ENCODE measurements at places on chromosomes 6 and 20.

DNA sequence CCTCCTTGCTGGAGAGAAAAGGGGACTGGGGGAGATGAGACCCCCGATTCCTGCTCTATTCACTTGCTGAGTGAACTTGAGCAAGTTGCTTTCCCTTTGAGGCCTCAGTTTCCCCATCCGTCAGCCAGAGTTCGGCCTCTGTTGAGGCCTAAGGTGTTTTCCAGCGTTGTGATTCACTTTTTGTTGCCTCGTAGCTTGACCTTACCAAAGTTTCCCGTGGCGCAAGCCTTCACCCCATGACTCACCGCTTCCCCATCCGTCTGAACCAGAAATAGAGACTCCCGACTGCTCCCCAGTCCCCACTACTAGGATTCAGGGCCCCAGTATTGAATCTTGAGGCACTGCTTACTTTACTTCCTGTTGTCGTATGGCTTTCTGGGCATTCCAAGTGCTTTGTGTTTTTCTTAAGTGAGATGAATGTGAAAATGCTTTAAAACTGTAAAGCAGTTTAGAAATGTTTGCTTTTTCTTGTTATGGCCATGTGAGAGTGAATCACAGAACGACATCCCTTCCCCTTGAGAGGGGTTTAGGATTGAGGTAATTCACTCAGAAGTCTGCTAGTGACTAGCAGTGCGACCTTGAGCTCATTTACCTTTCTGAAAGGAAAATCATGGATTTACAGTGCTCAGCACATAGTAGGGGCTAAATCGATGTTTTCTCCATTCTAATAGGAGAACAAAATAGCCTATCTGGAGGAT is 1.2 kb downstream of the CHMP4B start:
- peak; percentile 92 for DNase-seq

GRCh38 chr20:9514461-9515213 is at the start of gene LAMP5:
Gene LAMP5 (plus strand): TSS chr20:9514590. CDS start chr20:9514853, 263 bp downstream.
- no peak for DNase-seq

DNA sequence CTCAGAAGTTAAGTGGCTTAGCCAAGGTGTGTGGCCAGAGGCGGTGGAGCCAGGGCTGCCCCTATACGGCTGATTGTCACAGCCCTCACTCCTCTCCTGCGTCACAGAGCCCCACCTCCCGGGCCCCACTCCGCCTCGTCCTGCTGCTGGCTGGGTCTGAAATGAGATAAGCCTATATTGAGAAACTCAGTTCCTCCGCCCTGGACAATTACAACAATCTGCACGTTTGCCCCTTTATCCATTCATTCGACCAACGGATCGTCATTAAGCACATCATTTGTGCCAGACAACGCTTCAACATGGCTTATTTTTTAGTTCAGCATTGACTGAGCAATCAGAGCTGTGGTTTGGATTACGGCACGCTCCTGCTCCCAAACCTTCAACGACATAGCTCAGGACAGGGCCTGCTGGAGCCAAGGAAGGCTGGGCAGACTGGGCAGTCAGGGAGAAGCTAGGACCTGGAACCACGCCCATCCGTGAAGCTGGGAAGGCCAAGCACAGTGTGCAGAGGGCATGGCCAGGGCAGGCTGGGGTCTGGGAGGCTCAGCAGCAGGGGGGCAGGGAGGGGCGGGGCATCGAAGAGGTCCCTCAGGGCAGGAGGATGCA is 16.6 kb upstream of the EZR start:
- DNase-seq = peak; percentile 82

DNA sequence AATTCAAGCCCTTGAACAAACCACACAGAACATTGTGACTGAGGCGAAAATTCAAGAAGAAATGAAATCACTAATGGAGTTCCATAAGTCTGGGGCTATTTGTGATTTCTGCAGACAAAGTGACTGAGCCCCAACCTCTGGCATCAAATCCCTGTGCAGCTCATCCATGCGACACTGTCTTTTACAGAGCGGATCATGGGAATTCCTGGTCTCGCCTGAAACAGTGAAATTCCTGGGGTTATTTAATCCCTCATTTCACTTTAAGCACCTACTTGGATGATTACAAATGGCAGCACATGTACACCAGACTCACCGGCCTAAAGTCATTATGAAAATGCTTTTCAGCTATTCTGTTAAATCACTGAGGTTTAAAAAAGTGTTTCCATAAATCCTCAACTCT is 102.4 kb upstream of the CDH4 start:
- no peak for DNase-seq

DNA sequence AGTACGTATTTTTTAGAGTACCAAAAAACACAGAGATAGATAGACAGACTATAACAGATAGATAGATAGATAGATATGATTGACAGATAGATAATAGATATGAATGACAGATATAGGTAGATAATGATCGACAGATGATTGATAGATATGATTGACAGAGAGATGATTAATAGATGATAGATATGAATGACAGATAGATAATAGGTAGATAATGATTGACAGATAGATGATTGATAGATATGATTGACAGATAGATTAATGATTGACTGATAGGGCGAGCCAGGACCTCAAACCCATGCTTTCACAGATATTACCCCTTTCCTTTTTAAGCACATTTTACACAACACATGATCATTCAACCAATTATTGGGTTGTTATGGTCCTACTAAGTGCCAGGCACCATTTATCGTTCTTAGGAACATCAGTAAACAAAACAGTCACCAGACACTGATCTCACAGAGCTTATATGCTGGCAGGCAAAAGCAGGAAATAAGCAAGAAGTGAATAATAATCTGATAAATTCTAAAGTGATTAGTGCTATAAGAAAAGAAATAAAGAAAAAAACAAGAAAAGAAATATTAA is 11.6 kb downstream of the MAFB start:
- DNase-seq = no peak

DNA sequence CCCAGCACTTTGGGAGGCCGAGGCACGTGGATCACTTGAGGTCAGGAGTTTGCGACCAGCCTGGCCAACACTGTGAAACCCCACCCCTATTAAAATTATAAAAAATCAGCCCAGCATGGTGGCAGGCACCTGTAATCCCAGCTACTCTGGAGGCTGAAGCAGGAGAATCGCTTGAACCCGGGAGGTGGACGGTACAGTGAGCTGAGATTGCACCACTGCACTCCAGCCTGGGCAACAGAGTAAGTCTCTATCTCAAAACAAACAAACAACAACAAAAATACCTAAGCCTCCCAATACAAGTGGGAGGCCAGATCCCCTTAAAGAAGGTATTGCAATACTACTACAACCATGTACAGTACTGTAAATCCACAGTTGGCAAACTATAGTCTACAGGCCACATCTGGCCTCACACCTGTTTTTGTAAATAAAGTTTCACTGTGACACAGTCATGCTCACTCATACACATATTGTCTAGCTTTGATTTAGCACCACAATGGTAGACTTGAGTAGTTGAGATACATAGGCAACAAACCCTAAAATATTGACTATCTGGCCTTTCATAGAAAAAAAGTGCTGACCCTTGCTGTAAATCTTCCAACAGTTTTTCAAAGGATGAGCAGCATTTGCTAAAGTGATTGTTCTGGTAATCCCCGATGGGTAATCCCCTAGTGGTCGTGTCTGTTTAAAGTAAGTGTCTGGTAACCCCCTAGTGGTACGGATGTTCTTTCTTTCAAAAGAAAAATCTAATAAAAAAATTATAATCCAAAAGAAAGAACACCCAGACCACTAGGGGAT is 202.0 kb downstream of the RNGTT start:
- DNase-seq = no peak

- DNase-seq = peak; percentile 74
These were observed 144.2 kb downstream of the MYO6 start for GRCh38 chr6:75893058-75893775.

GRCh38 chr20:19832875-19833274 is 74.8 kb downstream of the RIN2 start:
- no peak for DNase-seq

- no peak for DNase-seq
These were observed 339.6 kb upstream of the PRDM1 start for GRCh38 chr6:105746509-105746908.

DNA sequence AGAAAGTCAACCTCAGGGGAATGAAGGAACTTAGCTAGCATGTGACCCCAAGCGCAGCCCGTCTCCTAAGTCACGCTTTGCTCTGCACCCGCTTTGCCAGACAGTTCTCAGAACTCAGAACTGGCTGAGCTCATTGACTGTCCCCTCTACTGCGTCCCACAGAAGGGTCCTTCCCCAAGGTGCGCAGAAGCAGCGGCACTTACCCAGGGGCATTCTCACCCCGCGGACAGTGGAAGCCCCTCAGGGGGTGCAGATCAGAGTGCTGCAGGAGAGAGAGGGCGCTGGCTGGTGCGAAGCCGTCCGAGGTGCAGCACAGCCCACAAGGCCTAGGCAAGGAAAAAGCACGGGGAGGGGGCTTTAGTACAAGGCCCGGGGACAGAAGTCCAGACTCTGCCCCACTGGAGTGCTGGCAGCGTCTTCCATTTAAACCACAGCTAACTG is 807 bp downstream of the SNHG17 start:
- DNase-seq = peak; percentile 50

- DNase-seq = peak; percentile 6
These were observed 208.4 kb downstream of the CENPW start for GRCh38 chr6:126548300-126548699.

DNA sequence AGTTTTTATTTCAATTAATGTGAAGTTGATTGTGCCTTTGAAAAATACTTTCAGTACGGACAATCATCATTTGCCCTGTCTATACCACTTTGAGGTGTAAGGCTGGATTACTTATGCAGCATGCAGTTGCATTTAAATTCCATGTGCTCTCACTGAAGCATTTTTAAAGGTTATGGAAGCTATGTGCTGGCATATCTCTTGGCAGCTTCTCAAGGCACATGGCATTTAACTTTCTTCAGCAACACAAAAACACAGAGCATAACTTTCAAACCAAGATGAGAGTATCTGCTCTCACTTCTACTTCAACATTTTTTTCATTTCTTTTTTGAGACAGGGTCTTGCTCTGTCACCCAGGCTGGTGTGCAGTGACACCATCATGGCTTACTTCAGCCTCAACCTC is 360.6 kb upstream of the RUNX2 start:
- no peak for DNase-seq

- DNase-seq = peak; percentile 67
These were observed 585 bp downstream of the PSMB9 start for GRCh38 chr6:32854376-32855178.

DNA sequence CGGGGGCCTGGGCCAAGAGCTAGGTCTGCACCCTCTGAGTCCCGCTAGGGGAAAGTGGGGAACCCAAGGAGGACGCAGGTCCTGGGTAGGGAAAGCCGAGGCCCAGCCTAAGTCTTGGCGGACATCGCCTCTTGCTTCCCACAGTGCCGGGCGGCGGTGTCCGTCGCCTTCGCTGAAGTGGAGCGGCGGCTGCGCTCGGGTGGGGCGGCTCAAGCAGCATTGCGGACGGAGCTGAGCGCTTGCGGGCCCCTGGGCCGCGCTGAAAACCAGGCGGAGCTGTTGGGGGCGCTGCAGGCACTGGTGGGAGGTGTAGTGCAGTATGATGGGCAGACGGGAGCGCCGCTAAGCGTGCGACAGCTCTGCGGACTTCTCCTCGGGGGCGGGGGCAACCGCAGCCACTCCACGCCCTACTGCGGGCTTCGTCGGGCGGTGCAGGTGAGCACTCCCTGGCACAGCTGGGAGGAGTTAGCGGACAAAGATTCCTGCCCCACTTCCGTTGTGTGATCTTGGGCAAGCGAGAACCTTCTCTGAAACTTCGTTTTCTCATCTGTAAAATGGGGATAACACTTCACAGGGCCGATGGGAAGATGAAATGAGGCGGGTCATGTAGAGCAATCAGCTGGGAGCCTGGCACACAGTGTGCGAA is 4.2 kb downstream of the PRSS16 start:
- peak; percentile 44 for DNase-seq

GRCh38 chr6:146526192-146526591 is 17.4 kb upstream of the RAB32 start:
- no peak for DNase-seq

DNA sequence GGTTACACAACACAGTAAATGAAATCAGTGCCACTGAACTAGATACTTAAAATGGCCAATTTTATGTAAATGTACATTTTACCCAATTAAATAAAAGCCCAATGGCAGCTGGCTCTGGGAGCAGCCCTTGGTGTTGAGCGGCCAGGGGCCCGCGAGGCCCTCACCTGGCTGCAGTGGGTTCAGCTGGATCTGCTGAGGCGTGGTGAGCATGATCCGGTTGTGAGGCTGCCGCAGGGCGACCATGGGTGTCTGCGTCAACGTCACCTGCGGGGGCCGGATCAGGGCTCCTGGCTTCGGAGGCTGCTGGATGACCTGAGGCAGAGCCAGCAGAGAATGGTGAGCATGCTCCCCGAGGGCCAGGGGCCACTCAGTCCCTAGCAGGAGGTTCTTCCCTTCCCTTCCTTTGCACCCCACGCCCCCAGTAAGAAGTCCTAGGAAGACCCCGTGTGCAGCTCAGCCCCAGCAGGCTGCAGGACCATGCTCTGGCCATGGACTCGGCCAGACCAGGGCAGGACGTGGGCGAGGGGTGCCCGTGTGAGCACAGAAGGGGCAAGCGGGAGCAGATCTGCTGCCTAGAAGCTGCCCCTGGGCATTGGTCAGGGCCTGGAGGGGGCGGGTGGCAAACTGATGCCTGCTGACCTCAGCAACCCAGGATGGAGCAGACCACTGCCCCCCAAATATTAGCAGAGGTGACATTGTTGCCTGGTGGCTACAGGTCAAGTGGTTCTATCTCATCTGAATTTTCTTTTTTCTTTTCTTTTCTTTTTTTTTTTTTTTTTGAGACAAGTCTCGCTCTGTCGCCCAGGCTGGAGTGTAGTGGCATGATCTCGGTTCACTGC is 61.9 kb downstream of the TAF4 start:
- no peak for DNase-seq

DNA sequence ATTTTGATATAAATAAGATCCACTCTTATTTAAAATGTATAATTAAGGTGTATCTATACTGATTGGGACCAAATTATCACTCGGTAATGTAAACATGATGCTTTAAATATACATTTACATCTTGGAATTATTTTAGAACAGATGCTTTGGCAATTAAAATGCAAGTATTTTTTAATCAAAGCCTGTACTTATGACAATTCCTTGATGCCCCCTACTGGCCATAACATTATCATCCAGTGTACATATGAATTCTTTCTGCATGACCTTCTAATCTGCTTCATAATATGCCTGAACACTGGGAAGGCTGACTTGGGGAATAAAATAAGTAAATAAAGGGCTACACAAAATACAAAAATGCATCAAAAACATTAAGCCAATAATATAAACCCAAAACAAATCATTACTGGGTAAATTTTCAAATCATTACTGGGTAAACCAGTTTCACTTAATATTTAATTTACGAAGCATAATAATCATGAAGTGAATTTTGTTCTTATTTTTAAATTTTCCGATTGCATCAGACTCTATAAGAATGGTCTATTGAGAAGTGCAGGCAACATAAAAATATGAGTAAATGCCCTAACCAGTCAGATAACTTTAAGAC is 65.1 kb downstream of the CGA start:
- DNase-seq = peak; percentile 65

GRCh38 chr20:17960927-17961586 is 7.5 kb downstream of the SNX5 start:
- DNase-seq = peak; percentile 87

GRCh38 chr6:27862396-27863066 is 49.7 kb downstream of the OR2B2 start:
- DNase-seq = no peak
